ENCODE measurements at places on chromosomes 2 and 18.

- no peak for DNase-seq
These were observed 256.0 kb downstream of the DCDC2C start for GRCh38 chr2:3959372-3959771.

DNA sequence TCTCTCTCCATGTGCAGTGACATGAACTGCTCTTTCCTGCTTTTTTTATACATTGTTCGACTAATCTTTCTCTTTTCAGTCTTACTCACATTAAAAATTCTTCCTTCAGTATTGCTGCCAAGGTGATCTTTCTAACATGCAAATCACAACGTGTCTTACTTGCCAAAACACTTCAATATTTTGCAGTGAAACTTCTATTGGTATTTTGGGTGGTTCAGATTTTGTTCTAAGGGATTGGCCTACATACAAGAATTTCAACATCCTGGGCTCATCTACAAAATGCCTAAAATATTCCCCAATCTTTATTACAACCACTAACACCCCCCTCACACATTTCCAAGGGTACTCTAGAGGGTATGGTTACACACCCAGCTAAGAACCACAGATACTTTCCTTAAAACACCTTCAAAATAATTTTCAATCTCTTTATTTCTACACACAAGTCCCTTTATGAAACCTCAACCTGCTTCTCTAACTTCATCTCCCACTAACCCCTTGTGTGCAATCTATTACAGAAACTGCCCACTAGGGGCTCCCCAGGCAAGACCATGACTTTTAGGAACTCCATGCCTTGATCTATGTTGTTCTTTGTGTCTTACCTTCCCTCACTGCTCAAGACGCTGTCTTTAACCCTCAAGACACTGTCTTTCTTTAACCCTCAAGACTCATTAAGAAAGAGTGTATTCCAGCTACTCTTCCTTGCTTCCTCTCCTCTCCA lies 50.9 kb downstream of the COL3A1 start:
- no peak for DNase-seq

DNA sequence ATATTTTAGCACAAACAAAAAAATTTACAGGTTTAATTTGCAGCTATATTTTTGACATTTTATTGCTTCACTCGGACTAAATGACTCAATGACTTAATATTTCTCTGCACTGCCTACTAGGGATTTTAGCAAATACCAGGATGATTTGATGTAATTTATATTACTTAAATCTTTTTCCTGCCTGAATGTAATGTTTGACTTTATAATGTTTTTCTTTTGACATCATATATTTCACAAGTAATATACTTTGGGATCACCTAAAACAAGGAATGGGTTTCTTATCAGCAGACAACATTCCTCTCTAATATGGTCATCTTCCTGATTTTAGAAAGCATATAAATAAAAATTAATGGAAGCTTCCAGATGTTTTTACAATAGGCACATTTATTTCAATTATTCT lies 253.2 kb upstream of the EPC2 start:
- no peak for DNase-seq

- DNase-seq: no peak
These were observed 1605.8 kb downstream of the SUCLG1 start for GRCh38 chr2:82853299-82853698.

DNA sequence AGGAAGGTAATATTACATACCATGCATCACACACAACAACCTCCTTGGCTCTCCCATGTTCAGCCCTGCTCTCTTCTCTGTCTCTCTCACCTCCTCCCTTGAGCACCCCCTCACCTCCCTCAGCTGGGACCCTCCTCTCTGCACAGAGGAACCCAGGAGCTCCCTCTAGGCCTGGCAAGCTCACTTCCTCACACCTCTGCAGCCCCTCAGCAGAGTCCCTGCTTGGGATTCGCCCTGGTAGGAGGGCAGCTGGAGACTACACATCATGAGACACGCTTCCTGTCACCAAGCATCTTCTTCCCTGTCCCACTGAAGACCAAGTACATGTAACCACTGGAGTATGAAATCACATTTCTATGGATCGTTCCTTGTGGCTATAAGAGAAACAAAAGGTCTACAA lies 51.0 kb downstream of the ADD2 start:
- no peak for DNase-seq

- no peak for DNase-seq
These were observed 182.3 kb downstream of the KLHL29 start for GRCh38 chr2:23567161-23567756.
